ENCODE measurements at places on chromosomes 7 and 10. TPM values are rescaled to one million over a fixed set of nuclear protein-coding genes. Genes with fewer than 3 reads are reported as not detected.

DNA sequence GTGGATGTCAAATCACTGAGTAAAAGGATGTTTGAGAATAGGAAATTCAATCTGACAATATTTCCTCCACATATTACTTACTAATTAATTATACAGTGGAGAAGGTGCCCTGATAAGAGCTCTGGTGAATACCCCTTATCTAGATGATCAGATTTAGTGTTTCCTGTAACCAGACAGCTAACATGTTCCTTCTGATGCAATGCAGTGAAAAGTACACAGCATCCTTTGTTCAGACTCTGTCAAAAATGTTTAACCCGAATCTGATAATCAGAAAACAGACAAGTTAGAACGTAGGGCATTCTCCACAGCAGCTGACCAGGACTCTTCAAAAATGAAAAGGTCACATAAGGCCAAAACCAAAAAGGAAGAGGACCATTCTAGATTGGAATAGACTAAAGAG lies 46.2 kb downstream of the WDR11 start:
- H3K36me3 ChIP-seq = peaks cover 15% of the 10 kb centered on the region
- no peak overlapping the region for H3K4me3 ChIP-seq
- peak; percentile 5 for DNase-seq
- H3K27me3 ChIP-seq = no peaks in the 10 kb centered on the region

GRCh38 chr7:127478024-127478355 lies 85.5 kb upstream of the ZNF800 start:
- no peaks in the 10 kb centered on the region for H3K27me3 ChIP-seq
- no peak overlapping the region for H3K27ac ChIP-seq
- H3K4me3 ChIP-seq = no peak overlapping the region
- no peak for DNase-seq

KNDC1 gene
- 0.56 TPM for total RNA-seq

PURB gene
- 8.8 TPM for total RNA-seq

NUTM2B gene
- under 0.01 TPM for total RNA-seq
